ENCODE measurements at places on chromosomes 4 and X. TPM values are rescaled to one million over a fixed set of nuclear protein-coding genes. Genes with fewer than 3 reads are reported as not detected.

The TLR7 gene
- 0.08 TPM for total RNA-seq

The IGSF1 gene
- 0.40 TPM for total RNA-seq

The TMPRSS11F gene
- total RNA-seq = not detected

The PFKFB1 gene
- 24.0 TPM for total RNA-seq

The ASB9 gene
- total RNA-seq = 4.7 TPM

The TMEM192 gene
- 26.5 TPM for total RNA-seq

The ASMT gene
- total RNA-seq = not detected

The VCX3B gene
- total RNA-seq = not detected

The CFAP299 gene
- not detected for total RNA-seq

The NLRP2B gene
- total RNA-seq = 0.05 TPM

The SMIM10 gene
- total RNA-seq = 0.33 TPM

The GAGE1 gene
- not detected for total RNA-seq

The STATH gene
- total RNA-seq = not detected

The ADRA2C gene
- 0.28 TPM for total RNA-seq

The CC2D2A gene
- 2.4 TPM for total RNA-seq

The RAB28 gene
- total RNA-seq = 4.8 TPM

The HTR2C gene
- not detected for total RNA-seq

The PDGFRA gene
- 15.5 TPM for total RNA-seq

The AFM gene
- total RNA-seq = 208 TPM

The CTAG1B gene
- not detected for total RNA-seq

The PAGE2 gene
- total RNA-seq = not detected

The TBX22 gene
- not detected for total RNA-seq
